ENCODE measurements at places on chromosomes 16 and 17.

DNA sequence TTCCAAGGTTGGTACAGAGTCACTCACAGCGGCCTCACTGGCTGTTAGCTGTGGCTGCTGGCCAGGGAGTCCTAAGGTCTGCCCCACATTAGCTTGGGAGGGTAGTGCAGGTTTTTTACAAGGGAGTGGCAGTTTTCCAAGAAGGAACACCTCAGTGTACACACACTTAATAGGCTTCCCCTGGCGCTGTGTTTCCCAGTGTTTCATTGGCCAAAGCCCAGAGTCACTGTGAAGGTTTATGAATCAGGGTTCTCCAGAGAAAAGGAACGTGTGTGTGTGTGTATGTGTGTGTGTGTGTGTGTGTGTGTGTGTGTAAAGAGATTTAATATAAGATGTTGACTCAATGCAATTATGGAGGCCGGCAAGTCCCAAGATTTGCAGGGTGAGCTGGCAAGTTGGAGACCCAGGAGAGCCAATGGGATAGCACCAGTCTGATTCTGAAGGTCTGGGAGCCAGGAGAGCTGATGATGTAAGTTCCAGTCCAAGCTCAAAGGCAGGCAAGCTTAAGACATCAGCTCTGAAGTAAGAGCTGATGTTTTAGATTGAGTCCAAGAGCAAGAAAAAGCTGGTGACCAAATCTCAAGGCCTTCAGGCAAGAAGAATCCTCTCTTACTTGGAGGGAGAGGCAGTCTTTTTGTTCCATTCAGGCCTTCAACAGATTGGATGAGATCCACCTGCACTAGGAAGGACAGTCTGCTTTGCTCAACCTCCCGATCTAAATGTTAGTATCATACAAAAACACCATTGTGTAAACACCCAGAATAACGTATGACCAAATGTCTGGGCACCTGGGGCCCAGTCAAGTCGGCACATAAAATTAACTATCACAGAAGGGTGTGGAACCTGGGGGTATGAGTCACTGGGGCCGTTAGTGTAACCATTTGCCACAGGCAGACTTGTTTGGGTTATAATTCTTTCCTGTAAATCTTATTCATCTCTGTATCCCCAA is 206.8 kb downstream of the PRKCA start:
- DNase-seq = peak; percentile 25

GRCh38 chr17:15973016-15973415 is 26.5 kb downstream of the ZSWIM7 start:
- DNase-seq = no peak

GRCh38 chr17:63649813-63650212 is 27.6 kb downstream of the MAP3K3 start:
- no peak for DNase-seq

DNA sequence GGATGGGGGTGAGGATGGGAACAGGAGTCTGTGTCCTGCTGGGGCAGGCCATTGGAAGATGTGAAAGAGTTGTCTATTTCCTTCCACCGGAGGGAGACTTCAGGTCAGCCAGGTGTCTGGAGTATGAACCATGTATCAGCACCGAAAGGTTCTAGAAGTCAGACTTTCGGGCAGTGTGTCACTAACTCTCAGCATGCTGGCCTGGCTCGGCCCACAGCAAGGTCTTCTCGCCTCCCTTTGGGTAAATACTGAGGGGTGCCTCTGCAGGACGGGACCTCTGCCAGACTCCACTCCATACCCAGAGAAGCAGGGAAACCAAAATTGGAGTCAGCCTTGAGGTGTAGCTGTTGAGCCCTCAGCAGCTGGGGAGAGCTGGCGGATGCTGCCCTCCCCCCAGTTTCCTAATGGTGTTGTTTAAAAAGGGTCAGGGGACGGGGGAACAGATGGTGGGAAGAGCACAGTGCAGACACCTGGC is 507 bp downstream of the CIITA start:
- DNase-seq = no peak

GRCh38 chr16:84190731-84191388 is at the start of gene ADAD2:
Gene ADAD2 (plus strand): TSS chr16:84191157. CDS start chr16:84191231, 74 bp downstream.
- no peak for DNase-seq

- peak; percentile 57 for DNase-seq
Observed at GRCh38 chr17:34420254-34420766, 57.3 kb upstream of the CCL1 start.

DNA sequence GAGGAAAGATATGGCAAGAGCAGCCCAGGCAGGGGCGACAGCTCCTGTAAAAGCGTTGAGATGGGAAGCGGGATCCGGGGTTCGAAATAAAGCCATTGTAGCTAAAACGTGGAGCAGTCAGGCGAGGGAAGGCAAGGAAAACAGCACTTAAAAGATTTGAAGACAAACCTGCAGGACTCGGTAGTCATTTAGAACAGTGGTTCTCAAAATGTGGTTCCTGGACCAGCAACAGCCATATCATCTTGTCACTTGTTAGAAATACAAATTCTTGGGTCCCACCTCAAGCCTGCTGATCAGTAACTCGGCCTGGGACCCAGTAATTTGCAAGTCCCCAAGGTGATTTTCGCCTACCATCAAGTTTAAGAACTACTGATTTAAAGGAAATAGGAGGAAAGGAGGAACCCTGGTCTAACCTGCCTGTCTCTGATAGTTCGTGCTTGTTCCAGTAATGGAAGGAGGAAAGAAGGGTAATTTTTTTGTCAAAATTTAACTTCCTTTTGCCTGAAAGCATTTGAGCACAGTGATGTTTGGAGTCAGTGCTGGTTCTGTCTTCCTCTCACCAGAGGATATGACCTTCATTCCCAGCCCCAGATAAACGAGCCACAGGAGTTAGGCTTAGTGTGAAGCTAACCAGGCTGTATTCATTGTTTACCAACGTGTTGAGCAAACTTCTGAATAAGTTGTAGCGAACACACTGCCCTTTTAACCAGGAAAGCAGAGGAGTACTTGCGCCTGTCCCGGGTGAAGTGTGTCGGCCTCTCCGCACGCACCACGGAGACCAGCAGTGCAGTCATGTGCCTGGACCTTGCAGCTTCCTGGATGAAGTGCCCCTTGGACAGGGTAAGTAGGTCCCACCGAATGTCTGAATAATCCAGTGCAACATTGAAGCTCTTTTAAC is 1.1 kb downstream of the ORC6 start:
- DNase-seq = no peak

- no peak for DNase-seq
Observed at GRCh38 chr17:2366747-2367494, 29.6 kb downstream of the SGSM2 start.

DNA sequence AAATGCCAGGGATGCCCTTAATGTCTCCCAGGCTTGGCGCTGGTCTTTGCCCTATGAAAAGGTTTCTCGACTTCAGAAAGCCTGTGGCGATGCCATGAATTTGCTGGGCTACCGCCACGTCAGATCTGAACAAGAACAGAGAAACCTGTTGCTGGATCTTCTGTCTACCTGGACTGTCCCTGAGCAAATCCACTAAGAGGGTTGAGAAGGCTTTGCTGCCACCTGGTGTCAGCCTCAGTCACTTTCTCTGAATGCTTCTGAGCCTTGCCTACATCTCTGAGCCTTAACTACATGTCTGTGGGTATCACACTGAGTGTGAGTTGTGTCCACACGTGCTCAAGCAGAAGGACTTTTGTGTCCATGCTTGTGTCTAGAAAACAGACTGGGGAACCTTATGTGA is 11.4 kb downstream of the CHST4 start:
- DNase-seq = peak; percentile 26

GRCh38 chr16:56610609-56611111 is 2.3 kb downstream of the MT2A start:
- DNase-seq = no peak

GRCh38 chr16:59975953-59976352 is 1241.8 kb upstream of the GOT2 start:
- no peak for DNase-seq

GRCh38 chr16:10253409-10253808 is 71.2 kb upstream of the GRIN2A start:
- no peak for DNase-seq

DNA sequence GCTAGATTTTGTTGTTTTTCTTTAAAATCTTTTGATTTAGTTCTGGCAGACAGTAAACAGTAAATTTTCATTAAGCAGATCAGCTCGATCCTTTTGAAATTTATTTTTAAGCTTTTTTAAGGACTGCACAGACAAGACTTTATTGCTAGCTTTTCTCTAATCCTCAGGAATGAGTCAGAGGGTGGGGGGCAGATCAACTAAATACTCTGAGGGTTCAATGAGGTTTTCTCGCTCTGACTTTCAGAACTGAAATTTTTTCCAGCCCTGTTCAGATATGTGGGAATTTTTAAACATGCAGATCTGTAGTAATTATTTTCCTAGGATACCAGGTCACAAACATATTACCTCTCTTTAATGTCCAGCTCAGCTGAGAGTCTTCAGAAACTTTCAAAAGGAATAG is 977.2 kb downstream of the CDH11 start:
- DNase-seq = no peak

- no peak for DNase-seq
Observed at GRCh38 chr17:77999413-78000173, 41.1 kb downstream of the TNRC6C start.

All from activated CD4-positive, alpha-beta T cell treated with anti-CD3 and anti-CD28 coated beads, Interleukin-2, amount 50 U/mL, for 1 hour (primary cell).